Esophagus muscularis mucosa (tissue), 4 donors: ENCODE measurements at places on chromosomes 6 and 20. TPM values are rescaled to one million over a fixed set of nuclear protein-coding genes. Genes with fewer than 3 reads are reported as not detected.

- no peak for DNase-seq
Measured at GRCh38 chr20:8361006-8361652, 229.1 kb downstream of the PLCB1 start.

- no peak for DNase-seq
Measured at GRCh38 chr6:20559924-20560551, 25.8 kb downstream of the CDKAL1 start.

SSTR4 gene
- total RNA-seq, result not detected

- no peak for DNase-seq
Measured at GRCh38 chr6:11164717-11165646, 53.5 kb upstream of the ERVFRD-1 start.

- DNase-seq, result no peak
Measured at GRCh38 chr6:147043994-147044477, 160.2 kb upstream of the STXBP5 start.

- peak; percentile 79 for DNase-seq
Measured at GRCh38 chr20:19025430-19026120, 186.9 kb upstream of the SLC24A3 start.

GRCh38 chr6:136079701-136080565 lies 170.2 kb downstream of the MTFR2 start:
- DNase-seq, result no peak

- DNase-seq, result no peak
Measured at GRCh38 chr6:26003102-26003694, 40.6 kb downstream of the TRIM38 start.

- no peak for DNase-seq
Measured at GRCh38 chr6:28589234-28589956, 63.7 kb downstream of the GPX5 start.
